ENCODE measurements at places on chromosomes 12 and 14.

- DNase-seq, result no peak
These were observed 196.8 kb downstream of the KIF26A start for GRCh38 chr14:104335176-104335575.

- no peak for DNase-seq
These were observed 47.9 kb upstream of the ATF7IP start for GRCh38 chr12:14317362-14318146.

GRCh38 chr12:25745281-25745680, 192.2 kb upstream of the LMNTD1 start:
- peak; percentile 51 for DNase-seq

- no peak for DNase-seq
These were observed 151.2 kb upstream of the KRR1 start for GRCh38 chr12:75662511-75663159.

- DNase-seq, result no peak
These were observed 109.7 kb downstream of the TMTC3 start for GRCh38 chr12:88251798-88252197.

DNA sequence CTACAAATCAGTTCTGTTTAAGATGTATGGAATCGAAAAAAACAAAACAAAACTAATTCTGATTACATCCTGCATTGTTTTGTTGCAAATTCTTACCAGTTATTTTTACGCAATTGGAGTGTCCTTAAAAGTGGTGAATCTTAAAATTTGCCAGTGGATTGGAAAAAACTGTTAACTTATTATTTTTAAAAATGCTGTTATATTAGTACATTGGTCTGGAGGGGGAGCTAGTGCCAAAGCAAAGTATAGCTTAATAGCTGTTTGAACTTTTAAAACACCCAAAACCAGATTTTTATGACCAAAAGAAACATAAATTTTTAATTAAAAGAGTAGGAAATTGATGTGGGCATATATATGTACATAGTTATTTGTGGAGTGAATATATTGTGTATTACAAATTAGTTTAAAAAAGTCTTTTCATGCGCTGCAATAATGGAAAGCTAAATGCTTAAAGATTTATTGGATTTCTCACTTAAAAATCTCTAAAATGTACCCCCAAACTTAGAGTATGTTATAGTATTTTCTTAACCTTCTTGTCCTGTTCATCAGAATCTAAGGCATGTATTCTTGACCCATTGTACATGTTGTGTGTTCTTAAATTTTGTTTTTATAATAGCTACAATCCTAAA, 2.5 kb downstream of the FUT8 start:
- DNase-seq, result no peak

GRCh38 chr12:131312793-131313545, 359.3 kb downstream of the ADGRD1 start:
- no peak for DNase-seq

- DNase-seq, result peak; percentile 13
These were observed 214.9 kb downstream of the ADAMTS20 start for GRCh38 chr12:43336962-43337555.

DNA sequence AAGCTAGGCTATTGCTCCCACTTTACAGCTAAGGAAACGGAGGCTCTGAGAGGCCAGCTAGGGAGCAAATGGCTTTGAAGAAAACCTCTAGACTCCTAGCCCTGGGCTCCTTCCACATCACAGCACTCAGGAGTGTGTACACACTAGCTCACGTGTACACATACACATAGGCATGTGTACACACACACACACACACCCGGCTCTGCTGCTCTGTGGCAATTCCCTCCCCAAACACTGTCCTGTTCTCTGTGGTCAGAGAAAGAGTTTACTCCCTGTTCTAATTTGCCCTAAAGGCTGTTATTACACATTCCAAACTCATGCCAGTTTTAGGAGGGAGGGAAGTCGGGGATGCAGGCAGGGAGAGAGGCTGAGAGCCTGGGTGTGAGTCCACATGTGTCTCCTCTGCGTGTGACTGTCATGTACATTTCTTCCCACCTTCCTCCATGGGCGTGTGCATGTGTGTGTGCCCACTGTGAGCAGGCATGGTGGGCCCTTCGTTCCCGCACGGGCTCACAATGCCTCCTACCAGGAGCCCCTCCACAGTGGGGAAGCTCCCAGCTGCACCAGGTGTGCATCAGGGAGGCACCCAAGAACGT, 14.2 kb downstream of the TRPV4 start:
- DNase-seq, result peak; percentile 79

GRCh38 chr12:131018019-131018620, 64.4 kb downstream of the ADGRD1 start:
- no peak for DNase-seq

DNA sequence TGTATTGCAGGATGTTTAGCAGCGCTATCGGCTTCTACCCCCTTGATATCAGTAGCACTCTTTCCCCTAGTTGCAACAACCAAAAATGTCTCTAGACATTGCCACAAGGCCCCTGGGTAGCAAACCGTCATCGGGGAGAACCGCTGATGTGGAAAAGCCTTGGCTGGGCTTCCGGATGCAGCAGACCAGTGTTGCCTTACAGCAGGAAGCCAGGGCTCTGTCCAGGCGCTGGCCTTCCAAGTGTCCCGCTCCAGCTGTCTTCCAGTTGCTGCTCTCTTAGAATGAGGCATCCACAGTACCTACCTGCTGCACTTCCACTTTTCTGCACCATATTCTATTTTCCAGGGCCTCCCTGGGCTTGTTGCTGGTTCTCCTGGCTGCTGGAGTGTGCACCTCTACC, 22.6 kb upstream of the SLC10A1 start:
- no peak for DNase-seq
